HFFc6 (cell line): ENCODE measurements at places on chromosomes 1 and 21.

DNA sequence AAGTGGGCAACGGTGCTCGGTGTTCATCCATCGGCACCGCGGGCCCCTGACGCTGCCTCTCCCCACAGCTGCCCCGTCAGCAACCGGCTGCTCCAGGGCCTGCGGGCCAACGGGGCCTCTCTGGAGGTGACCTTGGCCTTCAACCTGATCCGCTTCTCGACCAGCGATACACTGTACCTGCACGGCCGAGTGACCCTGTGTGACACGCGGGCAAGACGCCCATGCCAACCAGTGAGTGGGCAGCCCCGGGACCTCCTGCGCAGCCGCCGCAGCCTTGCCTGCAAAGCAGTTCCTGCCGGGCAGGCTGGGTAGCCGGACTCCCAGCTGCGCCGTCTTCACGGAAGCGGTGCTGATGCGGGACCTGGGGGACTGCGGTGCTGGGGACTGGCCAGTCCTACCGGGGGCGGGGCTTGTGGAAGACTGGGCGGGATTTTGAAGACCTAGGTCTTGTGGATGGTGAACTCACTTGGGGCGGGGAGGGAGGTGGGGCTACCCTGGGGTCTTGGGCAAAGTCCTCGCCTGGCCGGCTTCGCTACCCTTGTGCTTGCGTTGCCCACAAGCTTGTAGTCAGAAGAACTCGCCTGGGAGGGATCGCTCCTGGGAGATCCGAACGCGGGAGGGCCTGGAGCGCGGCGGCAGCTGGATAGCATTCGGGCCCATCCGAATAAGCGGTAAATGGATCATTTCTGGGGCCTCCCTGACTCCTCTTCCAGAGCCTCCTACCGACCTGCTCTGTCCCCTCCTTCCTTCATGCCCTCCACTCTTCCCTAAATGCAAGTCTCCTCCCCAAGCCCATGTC lies 8.8 kb upstream of the CEP85 start:
- no peak for DNase-seq

- DNase-seq: peak; percentile 52
Observed at GRCh38 chr1:56901716-56902115, 47.1 kb downstream of the C8A start.

- no peak for DNase-seq
Observed at GRCh38 chr1:170200161-170200560, 54.4 kb downstream of the NTMT2 start.

DNA sequence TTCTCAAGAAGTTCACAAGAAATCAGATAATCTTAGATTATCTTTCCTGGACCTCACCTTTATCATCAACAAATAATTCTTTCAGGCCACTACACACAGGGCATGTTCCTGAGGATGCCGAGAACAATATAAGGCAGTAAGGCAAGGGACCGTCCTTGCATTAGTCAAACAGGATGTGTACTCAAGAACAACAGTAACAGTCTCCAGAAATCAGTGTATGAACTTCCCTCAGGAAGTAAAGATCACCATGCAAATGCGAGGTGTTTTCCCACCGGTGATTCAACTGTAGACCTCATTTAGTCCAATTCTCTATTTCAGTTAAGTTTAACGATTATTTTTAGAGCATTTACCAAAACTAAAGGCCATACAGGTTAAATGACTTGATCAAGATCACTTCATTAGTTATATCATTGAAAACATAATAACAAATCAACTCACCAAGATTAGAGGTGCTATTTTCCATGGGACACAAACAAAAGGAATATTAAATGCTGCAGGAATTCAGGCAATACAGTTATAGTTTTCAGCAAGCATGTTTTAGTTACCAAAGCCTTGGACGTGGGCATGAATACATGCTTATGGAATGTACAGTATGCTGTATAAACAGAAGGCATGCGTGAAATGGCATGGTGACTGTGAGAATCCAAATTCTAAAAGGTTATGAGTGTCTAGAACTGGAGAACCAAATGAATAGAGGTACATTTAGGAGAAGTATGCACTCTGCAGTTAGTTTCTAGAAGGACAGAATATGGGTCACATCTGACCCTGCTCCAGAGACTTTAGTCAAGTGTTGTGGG lies 145.2 kb downstream of the TNR start:
- peak; percentile 2 for DNase-seq

DNA sequence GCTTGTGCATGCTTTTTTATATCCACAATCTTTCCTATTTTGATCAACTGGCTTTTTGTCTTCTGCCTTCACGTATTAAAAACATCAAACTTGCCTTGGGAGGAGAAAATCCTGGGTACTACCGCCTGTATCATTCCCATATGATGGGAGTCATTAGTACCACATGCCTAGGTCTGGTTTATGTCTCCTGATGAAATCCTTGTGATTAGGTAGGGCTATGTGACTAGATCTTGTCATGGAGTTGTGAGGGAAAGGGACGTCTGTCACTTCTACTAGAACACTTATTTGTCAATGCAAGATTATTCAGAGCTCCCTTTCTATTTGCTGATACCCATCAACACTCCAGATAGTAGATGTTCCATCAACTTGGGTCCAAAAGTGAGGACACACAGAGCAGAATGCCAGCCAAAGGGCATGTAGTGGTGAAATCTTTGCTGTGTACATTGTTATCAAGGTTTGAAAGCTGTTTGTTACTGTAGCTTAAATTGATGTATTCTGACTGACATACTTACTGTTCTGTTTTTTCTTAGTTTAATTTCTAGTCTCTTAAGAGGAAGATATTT lies 621.8 kb upstream of the NR5A2 start:
- no peak for DNase-seq

- peak; percentile 10 for DNase-seq
Observed at GRCh38 chr1:175197531-175197930, 5.0 kb upstream of the KIAA0040 start.

GRCh38 chr1:26102119-26102518 lies 9.5 kb upstream of the PDIK1L start:
- no peak for DNase-seq

DNA sequence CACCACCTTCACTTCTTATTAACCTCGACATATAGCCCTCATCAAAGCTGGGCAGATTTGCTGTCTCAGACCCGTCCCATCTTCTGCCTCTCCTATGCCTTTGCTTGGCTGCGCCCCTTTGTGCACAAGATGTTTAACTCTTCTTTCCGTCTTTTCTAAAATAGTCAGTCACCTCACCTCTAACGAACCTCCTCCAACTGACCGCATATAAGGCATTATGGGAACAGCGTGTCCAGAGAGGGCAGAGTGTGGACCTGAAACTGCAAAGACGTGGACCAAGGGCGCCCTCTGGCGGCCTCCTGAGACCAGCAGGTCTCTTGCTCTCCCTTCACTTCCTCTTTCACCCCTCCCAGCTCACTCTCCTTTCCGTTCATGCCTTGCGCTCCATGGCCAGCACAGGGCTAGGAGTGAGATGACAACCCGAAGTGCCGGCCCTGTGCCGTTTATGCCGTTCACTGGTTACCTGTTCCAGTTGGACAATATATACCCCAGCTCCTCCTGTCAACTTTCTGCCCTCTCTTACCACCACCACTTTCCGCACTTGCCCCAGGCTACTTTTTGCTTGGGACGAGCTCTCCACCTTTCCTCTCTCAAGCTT lies 2.5 kb upstream of the METTL25B start:
- DNase-seq: peak; percentile 85

- DNase-seq: peak; percentile 70
Observed at GRCh38 chr21:36207577-36208320, 51.1 kb downstream of the DOP1B start.

- DNase-seq: no peak
Observed at GRCh38 chr1:227944090-227944930, 3.4 kb downstream of the WNT9A start.

- DNase-seq: no peak
Observed at GRCh38 chr1:60699325-60699724, 383.0 kb upstream of the NFIA start.

GRCh38 chr1:10591010-10591409 lies 116.3 kb downstream of the PEX14 start:
- DNase-seq: no peak

- no peak for DNase-seq
Observed at GRCh38 chr1:241343956-241344355, 13.0 kb downstream of the RGS7 start.

DNA sequence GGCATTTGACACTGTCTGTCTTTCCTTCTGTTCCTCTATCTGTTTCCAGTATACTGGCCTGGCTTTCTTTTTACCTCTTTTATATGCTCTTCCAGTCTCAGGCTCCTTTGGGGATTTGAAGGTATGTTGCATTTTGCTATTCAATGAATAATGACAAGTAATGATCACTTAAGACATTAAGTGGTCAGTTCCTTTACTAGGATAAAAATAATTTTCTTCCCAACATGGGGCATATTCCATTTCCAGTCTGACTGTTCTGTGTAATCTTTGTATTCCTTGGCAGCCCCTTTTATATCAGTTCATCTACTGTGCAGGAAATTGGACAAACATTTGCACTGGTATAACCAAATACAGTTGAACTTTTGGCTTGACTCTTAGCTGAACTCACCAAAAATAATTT lies 15.6 kb downstream of the METTL18 start:
- no peak for DNase-seq

DNA sequence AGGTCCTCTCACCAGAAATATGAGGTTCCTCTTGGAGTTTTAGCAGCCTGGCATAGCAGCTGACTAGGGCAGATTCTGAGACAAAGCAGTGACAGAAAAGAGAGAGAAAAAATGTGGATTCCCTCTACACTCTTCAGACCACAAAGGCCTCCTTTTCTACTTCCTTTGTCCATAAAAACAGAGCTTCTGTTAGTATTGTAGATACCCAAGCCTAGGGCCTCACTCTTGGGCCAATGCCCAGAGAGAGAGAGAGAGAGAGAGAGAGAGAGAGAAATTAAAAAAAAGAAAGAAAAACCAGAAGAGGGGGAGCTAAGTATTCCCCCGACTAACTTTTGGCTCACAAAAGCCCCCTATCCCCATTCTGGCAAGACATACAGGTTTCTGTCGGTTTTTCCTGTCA lies 2.4 kb upstream of the ZRANB2 start:
- DNase-seq: no peak

DNA sequence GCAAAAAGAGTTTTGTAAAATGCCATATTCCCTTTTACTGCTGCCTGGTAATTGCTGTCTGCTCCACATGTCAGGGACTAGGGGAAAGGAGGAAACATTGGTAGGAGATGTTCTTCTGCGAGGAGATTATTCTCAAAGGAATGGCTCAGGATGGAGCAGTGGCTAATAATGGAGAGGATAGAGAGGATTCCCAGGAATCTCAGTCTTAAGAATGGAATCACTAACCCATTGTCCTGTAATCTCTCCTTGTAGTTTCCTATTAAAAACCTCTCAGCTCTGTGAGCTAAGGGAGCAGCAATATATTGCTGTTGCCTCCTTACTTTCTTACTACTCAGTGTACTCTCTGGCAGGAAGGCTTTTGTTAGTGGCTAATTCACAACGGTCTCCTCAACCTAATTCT lies 175.4 kb downstream of the HS2ST1 start:
- DNase-seq: no peak

DNA sequence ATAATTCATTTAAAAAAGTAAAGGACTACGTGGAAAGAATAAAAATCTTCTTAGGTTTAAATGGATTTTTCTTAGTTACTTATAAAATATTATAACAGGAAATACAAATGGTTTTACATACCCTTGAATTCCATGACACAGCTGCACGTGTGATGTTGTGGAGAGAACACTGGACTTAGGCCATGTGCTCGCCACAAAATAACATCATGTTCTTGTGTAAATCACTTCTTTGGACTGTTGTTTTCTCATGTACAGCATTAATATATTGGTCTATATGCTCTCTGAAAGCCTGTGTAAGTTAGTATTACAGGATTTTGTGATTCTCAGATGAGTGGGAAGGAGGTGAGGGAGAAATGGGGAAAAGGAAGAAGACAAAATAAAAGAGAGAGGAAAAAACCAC lies 228.2 kb downstream of the DNM3 start:
- no peak for DNase-seq

- no peak for DNase-seq
Observed at GRCh38 chr1:7856345-7856744, 3.5 kb upstream of the UTS2 start.

DNA sequence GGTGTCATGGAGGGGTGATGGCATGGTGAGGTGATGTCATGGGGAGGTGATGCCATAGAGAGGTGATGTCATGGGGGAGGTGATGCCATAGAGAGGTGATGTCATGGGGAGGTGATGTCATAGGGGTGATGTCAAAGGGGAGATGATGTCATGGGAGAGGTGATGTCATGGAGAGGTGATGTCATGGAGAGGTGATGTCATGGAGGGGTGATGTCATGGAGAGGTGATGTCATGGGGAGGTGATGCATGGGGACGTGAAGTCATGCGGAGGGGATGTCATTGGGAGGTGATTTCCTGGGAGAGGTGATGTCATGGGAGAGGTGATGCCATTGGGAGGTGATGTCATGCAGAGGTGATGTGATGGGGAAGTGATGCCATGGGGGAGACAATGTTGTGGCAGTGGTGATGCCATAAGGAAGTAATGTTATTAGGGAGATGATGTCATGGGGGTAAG lies 92.1 kb upstream of the C1orf174 start:
- DNase-seq: no peak
